ENCODE measurements at places on chromosomes 2 and 18. TPM values are rescaled to one million over a fixed set of nuclear protein-coding genes. Genes with fewer than 3 reads are reported as not detected.

The ITPRIPL1 gene
- total RNA-seq: 3.7 TPM

The MEIS1 gene
- 13.6 TPM for total RNA-seq

The GALNT1 gene
- total RNA-seq: 60.0 TPM

The NDUFAF7 gene
- total RNA-seq: 6.3 TPM

The SERPINB2 gene
- not detected for total RNA-seq

The SERPINB4 gene
- not detected for total RNA-seq

The ALPI gene
- not detected for total RNA-seq

The PRKAG3 gene
- total RNA-seq: 9.9 TPM

The CFC1 gene
- not detected for total RNA-seq

The MAP2 gene
- total RNA-seq: 3.7 TPM

The TEKT4 gene
- total RNA-seq: under 0.01 TPM

The AFTPH gene
- 36.0 TPM for total RNA-seq

The SLC4A1AP gene
- 20.9 TPM for total RNA-seq

The TMEM200C gene
- total RNA-seq: 0.52 TPM

The TRPM8 gene
- not detected for total RNA-seq

The SPDYA gene
- 1.0 TPM for total RNA-seq

The SLC19A3 gene
- total RNA-seq: 4.2 TPM

The CNGA3 gene
- 0.52 TPM for total RNA-seq

The KYNU gene
- 1.0 TPM for total RNA-seq

The GPBAR1 gene
- total RNA-seq: 1.0 TPM

The PAX3 gene
- total RNA-seq: 0.52 TPM

The OR6B2 gene
- not detected for total RNA-seq

The ZEB2 gene
- 108 TPM for total RNA-seq

The ATP5MC3 gene
- total RNA-seq: 169 TPM

The MLPH gene
- total RNA-seq: not detected

The SLC20A1 gene
- total RNA-seq: 15.7 TPM

The SMIM21 gene
- total RNA-seq: not detected

The POTEE gene
- total RNA-seq: not detected

The RAX gene
- not detected for total RNA-seq

The MOCOS gene
- total RNA-seq: 0.52 TPM

The GALR1 gene
- not detected for total RNA-seq

The FN1 gene
- 301 TPM for total RNA-seq

The KCNS3 gene
- total RNA-seq: 12.5 TPM

The GPR45 gene
- not detected for total RNA-seq

The IL18RAP gene
- 2.6 TPM for total RNA-seq

The ABHD1 gene
- total RNA-seq: not detected

The IL37 gene
- total RNA-seq: not detected

The CCL20 gene
- total RNA-seq: not detected

The CFAP221 gene
- 1.0 TPM for total RNA-seq

The TMEM178A gene
- total RNA-seq: 4.7 TPM

The CD302 gene
- total RNA-seq: 9.9 TPM

The TIGD1 gene
- 3.7 TPM for total RNA-seq

The CPS1 gene
- total RNA-seq: 3.7 TPM

The MC4R gene
- total RNA-seq: 0.52 TPM

The MARCHF4 gene
- not detected for total RNA-seq

The WNT10A gene
- not detected for total RNA-seq

All from skeletal muscle tissue (tissue), 5 donors.